ENCODE measurements at places on chromosomes 1 and 21.

DNA sequence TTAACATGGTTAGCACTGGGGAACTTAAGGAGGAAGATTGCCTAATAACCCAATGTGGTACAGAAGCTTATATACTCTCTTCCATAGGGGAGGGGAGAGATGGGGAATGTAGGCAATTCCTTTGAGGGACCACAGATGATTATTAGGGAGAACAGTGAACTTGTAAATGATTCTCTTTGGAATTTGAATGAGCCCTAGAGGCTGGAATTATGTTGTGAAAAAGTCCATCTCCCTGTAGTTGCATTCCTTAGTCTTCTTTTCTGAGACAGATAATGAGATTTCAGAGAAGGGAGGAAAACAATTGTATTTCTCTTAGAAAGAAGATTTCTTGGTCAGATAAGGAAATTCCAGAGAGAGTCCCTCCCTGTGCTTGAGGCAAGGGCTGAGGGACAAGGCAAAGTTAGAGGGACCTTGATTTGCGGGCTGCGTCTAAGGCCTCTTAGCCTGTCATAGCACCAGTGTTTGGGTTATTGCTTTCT lies 89.0 kb upstream of the HMCN1 start:
- DNase-seq, result no peak

DNA sequence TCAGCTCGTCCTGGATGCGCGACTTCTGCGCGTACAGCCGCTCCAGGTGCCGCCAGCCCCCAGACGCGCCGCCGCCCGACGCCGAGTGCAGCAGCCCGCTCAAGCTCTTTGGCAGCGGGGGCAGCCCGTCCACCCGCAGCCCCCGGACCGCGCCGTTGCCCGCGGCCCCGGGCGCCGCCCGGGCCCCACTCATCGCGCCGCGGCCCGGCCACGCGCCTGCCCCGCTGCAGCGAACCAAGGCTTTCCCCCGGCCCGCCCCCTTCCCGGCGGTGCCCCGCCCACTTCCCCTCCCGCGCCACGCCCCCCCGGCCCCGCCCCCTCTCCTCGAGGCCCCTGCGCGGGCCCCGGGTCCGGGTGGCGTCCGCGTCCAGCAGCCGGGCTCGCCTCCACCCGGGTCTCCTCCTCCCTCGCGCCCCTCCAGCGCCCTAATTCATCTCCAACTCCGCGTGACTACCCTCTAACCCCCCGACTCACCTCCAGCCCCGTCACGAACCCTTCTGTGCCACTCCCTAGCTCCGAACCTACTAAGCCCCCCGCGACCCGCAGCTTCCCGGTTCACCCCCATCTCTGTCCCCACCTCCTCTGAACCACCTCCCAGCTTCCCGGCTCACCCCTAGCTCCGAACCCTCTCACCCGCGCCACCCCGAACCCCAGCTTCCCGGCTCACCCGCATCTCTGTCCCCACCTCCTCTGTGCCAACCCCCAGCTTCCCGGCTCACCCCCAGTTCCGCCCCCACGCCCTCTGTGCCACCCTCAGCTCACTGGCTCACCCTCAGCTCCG lies at the start of gene FAM89A:
Gene FAM89A (minus strand): TSS at position 236 of the 781 bp plus-strand sequence. CDS start 43 bp downstream, at position 193.
- DNase-seq, result no peak

GRCh38 chr1:17912491-17912890 lies 157.4 kb downstream of the ACTL8 start:
- DNase-seq, result no peak

DNA sequence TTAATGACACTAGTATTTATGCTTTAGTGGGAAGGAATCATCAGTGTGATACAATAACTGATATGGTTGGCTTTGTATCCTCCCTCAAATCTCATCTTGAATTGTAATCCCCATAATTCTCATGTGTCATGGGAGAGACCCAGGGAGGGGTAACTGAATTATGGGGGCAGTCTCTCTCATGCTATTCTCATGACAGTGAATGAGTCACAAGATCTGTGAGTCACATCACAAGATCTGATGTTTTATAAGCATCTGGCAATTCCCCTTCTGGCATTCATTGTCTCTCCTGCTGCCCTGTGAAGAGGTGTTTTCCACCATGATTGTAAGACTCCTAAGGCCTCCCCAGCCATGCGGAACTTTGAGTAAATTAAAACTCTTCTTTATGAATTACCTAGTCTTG lies 1760.3 kb downstream of the NCAM2 start:
- no peak for DNase-seq

DNA sequence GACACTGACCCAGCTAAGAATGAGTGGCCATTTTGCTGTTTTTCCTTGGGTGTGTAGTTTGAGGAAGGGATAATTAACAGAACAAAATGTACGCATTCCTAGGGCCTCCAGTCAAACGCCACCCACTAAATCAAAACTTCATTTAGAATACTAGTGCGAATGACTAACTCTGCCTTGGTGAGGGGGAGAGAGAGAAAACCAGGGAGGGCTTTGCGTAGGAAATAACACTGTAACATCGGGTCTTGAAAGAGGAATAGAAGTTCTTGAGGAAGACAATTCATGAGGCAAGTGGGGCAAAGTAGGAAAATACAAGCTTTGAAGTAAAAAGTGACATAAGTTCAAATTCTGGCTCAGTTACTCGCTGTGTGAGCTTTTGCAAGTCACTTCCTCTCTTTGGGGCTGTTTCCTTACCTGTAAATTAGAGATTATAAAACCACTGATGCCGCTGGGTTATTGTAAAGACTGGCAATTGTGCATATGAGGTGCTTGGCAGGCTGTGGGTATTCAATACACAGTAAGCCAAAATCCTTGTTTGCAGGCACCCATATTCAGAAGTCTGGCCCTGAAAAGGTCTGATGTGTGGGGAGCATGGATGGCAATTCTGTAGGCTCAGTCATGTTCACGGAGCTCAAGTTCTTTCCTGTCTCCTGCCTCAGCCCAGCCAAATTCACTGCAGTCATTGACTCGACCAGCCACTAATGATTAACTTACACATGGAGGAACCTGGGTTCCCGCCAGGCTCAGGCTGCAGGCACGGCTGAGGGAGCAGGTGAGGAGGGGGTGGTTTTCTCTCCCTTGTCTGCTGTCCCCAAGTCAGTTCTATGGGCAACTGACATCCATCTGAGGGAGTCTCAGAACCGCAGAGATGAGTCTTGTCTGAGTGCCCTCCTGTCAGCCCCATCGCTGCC lies 140.3 kb upstream of the CSF3R start:
- DNase-seq, result no peak

DNA sequence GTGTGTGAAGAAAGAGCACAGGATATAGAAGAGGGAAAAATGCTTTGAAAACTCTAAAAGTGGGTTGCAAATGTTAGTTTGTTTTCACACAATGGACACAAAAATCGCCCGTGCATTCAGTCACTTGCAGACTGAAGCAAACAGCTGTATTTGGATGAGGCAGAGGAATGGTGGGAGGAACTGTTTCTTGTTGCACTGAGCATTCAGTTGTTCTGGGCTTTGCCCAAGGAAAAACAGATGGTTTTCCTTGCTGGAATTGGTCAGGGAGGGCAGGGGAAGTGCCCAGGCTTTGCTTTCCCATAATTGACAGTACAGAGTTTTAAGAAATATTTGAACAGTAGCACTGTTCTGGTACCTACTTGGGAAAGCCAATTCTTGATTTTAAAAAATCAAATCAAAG lies 19.5 kb upstream of the WARS2 start:
- DNase-seq, result no peak

GRCh38 chr1:101166583-101167120 lies 70.2 kb upstream of the S1PR1 start:
- no peak for DNase-seq

DNA sequence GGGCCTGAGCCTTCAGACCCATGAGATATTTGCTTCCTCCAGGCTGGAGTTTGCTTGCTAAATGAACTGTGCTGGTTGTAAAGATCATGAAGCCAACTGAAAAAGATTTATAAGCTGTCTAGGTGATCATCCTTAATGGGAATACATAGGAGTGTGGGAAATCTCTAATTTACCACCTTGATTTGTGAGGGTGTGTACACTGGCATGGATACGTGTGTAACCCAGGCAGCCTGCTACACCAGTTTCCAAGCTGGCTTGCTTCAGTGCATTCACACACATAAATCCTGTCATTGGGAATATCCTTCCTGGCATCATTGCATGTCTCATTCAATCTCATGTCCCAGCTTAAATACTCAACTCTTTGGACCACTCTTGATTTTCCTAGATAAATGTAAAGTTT lies 57.6 kb upstream of the GNG12 start:
- no peak for DNase-seq

GRCh38 chr1:240306673-240307072 lies 215.0 kb downstream of the FMN2 start:
- no peak for DNase-seq

- DNase-seq, result no peak
Observed at GRCh38 chr1:185570962-185571361, 163.2 kb upstream of the HMCN1 start.

GRCh38 chr1:48092401-48092800 lies 95.2 kb upstream of the TRABD2B start:
- DNase-seq, result no peak

- peak; percentile 86 for DNase-seq
Observed at GRCh38 chr1:158951956-158952355, 20.6 kb downstream of the PYHIN1 start.

DNA sequence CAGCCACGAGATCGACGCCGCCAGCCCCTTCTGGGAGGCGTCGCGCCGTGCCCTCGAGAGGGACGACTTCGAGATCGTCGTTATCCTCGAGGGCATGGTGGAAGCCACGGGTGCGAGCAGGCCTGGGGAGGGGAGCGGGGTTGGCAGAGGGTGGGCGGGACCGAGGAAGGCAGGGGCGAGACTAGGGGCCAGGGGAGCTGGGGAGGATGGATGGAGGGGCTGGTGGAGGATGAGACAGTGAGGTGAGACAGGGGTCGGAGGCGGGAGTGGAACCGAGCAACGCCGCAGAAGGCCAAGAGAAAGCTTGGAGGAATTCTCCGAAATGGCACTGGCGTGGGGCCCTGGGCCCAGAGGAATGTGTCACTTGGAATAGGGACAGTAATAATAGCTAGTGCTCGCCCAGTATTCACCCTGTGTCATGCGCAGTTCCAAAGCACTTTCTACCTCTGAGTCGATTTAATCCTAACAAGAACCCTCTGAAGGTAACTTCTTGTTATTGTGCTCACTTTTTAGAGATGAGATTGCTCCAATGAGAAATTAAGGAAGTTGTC lies 3.5 kb downstream of the KCNJ9 start:
- DNase-seq, result no peak

DNA sequence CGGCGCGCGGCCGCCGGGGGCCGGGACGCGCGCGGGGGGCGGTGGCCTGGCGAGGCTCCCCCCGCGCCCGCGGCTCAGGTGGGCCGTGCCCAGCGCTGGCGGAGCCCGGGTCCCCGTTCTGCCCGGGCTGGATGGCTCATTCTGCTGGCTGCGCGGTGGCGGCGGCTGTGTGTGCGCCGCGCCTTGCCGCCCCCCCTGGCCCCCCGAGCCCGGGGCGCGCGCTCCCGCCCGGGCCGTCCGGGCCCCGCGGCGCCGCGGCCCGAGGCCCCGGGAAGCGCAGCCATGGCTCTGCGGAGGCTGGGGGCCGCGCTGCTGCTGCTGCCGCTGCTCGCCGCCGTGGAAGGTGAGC lies at the start of gene EPHB2:
Gene EPHB2 (plus strand): TSS at position 139 of the 349 bp plus-strand sequence. CDS start 144 bp downstream, at position 283.
- DNase-seq, result peak; percentile 37

DNA sequence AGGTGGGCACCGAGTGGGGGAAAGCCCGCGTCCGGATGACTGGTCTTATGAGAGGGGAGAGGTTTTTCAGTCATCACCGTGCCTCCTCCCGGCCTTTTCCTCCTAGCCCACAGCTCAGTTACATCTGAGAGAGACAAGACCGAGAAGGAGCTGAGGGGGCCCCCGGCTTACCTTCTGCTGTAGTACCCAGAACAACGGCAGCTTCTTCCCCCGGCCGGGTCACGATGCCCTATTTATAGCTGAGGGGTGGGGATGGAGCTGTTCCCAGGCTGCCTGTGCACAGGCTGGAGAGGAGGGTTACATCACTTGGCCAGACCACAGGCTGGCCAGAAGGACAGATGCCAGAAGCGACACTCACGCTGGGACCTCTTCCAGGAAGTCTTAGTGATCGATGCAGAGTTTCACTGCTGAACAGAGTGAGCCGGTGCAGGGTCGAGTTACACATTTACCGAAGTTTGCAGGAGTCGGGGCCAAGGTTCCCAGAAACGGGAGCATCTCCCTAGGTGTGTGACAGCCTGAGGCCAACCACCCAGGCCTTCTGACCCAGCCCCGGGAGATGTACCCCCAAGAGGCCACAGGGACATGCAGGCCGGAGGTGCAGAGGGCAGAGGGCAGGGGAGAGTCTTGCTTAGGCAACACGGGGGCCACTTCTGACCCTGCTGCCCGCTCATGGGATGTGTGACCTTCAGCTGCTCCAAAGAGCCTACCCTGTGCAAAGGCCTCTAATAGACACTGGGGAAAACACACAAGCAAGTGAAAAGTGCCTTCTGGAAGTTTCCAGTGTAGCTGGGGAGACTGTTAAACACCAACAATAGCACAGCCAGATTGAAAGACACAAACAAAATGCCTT lies at the start of gene AGT:
Gene AGT (minus strand): TSS at position 208 of the 850 bp plus-strand sequence. CDS start 3,299 bp downstream, outside the sequence.
- DNase-seq, result no peak

GRCh38 chr1:165070675-165071074 lies 285.8 kb downstream of the LMX1A start:
- no peak for DNase-seq

DNA sequence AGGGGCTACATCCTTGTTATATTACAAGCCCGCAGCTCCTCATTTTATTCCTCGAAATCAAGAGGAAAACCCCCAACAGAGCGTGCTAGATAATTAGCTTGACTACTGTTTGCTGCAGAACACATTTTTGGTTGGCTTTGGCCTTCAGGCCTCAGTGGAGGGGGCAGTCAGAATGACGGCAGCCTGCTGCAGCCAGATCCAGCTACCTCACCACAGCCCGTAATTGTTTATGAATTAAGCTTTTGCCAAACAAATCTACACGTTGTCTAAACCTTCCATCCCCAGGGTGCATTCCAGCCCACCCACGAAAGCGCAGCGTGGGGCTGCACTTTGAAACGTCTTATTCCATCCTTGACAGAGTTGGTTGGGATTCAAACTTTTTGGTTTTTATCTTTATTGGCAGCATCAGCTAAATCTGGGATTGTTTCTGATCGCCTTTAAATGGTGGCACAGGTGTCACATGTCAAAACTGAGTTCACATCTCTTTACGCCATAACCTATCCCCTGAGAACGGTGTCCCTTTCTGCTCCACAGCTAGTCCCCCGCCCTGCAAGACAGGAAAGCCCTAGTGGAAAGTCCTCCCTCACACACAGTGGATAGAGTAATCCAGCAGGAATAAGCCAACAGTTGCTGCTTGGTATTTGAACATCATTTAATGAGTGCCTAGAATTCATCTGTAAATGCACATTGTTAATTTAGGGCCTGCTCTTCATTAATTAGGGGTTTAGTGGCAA lies 195.5 kb downstream of the LMO4 start:
- DNase-seq, result no peak

GRCh38 chr1:36458910-36459309 lies 5.3 kb downstream of the MRPS15 start:
- DNase-seq, result no peak

DNA sequence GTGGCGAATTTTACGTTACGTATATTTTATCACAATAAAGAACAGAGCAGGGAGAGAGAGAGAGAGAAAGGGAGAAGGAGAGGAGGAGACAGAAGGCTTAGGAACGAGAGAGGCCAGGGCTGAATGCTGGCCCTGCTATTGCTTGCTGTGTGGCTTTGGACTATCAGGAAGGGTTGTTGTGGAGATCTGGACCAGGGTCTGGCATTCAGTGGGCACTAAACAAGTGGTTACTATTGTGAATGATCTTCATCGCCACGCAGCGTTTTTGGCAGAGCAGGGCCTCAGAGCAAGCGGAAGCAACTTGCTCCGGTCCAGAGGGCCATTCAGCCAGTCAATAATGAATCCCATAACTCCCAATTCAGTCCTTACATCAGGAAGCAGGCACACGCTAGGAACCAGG lies 26.4 kb downstream of the PIK3C2B start:
- DNase-seq, result no peak
